Nucleus accumbens (tissue), 56 donors: ENCODE measurements at places on chromosomes 7 and 10.

DNA sequence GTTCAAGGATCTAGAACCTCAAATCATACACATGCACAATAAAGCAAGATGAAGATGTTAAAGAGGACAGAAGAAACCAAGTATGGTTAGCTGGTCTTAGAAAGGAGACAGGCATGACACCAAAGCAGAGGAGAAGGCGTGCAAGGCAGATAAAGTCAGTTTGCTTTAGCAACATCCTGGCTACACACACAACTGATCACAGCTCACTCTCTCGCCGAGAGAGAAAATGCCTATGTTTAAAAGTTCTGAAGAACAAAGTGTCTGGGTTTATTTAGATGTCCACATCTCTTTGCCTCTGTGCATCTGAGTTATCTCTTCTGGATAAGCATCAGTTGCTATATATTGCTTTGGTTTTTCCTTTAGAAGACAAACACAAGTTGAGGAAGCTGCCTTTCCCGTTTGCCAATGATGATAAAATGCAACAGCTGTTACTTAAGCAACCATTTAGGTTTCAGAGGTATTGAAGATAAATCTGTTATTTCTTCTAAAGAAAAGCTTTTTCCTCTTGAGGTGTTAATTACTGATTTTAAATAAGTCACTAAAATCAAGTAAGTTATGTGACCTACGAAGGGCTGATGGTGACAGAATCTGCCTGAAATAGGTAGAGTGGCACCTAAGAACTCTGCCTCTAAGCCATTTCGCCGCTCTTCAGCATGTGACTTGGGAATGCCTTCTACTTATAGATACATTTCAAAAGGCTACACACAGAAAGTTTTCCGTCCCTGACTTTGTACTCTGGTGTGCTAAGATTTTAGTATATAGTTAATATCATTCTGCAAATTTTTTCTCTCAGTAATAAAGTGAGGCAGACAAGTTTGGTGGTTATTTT, 146.2 kb upstream of the ASAH2 start:
- no peak for DNase-seq

DNA sequence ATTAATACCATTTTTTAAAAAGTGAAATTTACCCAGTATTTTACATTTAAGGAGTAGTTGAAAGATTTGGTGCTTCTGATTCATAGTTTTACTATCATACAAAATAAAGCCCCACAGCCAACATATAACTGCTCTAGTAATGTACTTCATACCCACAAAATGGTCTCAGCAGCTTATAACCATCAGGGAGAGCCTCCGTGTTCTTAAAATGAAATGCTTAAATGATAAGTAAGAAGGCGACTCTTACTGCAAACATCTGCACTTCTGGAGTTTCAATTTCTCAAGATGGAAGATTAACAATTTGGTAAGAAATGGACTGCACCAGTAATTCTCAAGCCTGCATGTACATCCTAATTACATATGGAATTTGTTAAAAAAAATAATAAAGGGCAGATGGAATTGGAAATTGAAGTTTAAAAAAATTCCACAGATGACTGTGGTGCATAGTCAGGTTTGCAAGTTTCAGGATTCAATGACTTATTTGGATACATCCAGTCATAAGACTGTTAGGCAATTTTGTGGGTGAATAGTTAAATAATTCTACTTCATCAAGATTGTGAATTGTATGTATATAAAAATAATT, 461.0 kb downstream of the KIF20B start:
- DNase-seq = no peak

DNA sequence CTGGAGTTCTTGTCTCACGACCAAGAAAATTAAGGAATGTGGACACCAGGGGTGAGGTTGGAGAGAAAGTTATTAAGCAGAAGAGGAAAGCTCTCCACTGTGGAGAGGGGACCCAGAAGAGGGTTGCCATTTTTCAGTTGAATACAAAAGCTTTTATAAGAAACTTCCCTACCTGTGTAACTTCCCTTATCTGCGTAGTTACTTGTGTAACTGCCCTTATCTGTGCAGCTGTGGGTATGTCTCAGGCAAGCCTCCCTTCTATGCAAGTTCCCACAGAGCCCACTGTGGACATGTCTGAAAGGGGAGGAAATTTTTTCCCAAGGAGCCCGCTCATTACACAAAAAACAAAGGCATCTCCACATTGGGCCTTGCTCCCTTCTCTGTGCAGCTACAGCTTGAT, 94.9 kb downstream of the SVOPL start:
- no peak for DNase-seq

DNA sequence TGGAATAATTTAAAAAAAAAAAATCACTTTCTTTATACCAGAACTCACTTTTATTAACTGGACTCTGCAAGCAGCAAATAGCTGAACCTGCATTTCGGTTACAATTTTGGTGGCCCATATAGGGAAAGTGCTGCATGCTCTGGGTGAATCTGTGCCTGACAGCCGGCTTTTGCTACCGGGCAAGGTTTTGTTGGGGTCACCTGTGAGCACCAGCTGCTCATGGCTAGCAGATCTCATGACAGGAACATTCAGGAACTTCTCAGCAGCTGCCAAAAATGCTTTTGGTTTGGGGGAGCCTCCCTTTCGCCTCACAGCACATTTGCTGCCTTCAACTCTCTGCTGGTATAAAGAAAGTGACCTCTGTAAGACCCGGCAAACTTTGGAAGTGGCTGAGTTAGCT, 13.2 kb upstream of the CREB3L2 start:
- DNase-seq = no peak

GRCh38 chr7:75604408-75604807, 112.3 kb downstream of the SPDYE5 start:
- DNase-seq = no peak

DNA sequence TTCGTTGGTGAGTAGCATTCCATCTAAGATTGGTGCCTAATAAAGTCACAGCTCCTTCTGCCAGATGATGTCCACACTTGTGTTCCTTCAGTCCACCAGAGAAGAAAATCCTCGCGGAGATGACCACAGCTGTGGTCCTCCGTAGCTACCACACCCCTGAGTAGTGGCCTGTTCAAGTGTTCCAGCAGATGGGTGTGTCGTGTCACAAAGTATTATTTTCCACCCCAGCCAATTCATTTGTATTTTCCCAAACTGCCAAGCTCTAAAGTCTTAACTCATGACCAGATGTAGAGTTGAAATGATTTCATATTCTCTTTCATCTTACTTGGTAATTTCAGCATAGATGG, 251.3 kb upstream of the TCF7L2 start:
- DNase-seq = no peak

- no peak for DNase-seq
These were observed 194.1 kb upstream of the FRMD4A start for GRCh38 chr10:14524691-14525324.

GRCh38 chr10:109861081-109861480, 62.2 kb downstream of the XPNPEP1 start:
- no peak for DNase-seq

DNA sequence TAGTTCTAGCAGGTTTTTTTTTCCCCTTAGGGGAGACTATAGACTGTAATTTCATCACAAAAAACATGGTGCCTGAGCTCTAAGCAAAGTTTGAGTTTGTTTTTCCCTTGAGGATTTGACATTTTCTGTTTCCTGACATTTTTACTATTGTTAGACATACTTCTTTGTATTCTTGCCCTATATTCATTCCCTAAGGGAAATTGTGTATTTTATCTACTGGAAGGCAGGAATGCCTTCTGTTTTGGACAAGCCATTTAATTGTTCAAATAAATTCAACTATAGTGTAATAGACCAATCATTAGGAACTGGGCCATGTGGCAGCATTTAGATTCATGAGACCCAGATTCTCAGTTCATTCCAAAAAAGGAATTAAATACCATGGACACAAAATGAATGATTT, 335.0 kb downstream of the EXOC4 start:
- no peak for DNase-seq

- DNase-seq = no peak
These were observed 80.5 kb downstream of the RTKN2 start for GRCh38 chr10:62188021-62188616.

- DNase-seq = no peak
These were observed 17.6 kb upstream of the SFR1 start for GRCh38 chr10:104104418-104104817.

DNA sequence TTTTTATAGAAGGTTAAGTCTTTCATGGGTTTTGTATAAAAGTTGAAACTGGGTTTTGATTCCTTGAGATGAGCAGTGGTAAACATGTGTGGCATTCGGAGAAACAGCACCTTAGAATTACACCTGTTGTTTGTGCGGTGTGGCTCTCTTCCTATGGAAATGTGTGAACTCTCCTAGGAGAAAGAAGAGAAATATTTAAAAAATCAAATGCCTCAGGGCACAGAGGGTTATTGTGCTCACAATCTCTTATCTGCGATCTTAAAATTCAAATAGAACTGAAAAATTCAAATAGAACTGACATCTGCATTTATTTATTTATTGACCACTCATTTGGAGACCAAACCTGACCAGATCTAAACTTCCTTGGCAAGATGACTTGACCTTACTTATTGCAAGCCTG, 18.1 kb upstream of the NRP1 start:
- DNase-seq = no peak

GRCh38 chr7:105685161-105685560, 103.9 kb upstream of the EFCAB10 start:
- no peak for DNase-seq

DNA sequence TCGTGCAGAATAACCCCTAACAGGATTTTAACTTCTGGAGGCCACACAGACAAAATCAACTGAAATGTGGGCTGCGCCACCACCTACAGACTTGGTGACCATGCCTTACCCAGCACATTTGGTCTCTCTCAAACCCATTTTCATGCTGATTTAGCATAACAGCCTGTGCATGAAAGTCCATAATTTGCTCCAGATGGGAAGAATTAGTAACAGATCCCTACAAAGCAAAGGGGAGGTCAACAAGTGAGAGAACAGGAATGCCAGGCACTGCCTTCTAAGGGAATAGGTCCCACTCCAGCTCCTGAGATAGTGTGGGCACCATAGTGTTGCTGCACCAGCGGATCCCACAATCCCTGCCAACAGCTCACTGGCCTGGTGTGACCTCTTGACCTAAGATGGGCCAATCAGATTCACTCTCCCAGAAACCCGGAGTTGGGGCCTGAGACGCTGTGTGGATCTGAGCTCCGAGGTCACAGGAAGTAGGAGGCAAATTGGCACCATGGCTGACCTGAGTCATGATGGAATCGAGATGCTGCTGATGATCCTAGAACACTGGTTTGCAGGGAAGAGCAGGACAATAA, 32.4 kb downstream of the SLIT1 start:
- DNase-seq = no peak

DNA sequence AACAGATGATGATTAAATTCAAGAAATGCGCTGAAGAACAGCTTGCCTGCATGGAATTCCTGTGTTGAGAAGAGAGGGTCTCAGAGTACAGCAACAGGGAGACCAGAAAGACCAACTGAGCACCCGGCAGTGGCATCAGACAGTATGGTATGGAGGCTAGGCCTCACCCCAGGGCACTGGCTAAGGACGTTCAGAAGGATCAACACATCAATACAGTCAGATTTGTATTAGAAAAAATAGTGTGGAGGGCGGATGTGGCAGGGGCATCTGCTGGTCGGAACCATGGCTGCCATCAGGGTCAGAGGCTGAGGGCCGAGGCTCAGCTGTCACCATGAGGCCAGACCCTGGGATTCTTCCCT, 142.1 kb downstream of the ADARB2 start:
- no peak for DNase-seq

GRCh38 chr10:87861566-87861952, 1.8 kb downstream of the KLLN start:
- peak; percentile 68 for DNase-seq

DNA sequence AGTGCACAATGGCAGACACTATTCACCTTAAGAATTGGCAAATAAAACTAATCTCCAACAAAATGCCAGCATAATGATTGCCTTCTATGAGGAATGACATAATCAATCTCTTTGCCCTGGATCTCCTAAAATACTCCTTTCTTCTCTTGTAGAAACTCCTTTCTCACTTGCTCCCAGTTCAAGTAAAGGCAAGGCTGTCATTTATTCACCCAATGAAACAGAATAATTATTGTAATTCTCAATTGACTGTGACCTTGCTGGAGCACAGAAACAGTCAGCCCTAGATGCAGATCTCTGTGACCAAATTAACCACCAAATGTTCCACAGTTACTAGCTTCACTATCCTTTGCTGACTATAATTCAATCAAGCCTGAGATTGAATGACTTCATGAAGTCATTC, 99.3 kb downstream of the SEMA3C start:
- no peak for DNase-seq

GRCh38 chr10:110279407-110279986, 25.2 kb downstream of the SMNDC1 start:
- peak; percentile 19 for DNase-seq
